ENCODE measurements at places on chromosomes 13 and 19.

GRCh38 chr13:110942248-110942981, 27.5 kb upstream of the ANKRD10 start:
- DNase-seq = no peak

DNA sequence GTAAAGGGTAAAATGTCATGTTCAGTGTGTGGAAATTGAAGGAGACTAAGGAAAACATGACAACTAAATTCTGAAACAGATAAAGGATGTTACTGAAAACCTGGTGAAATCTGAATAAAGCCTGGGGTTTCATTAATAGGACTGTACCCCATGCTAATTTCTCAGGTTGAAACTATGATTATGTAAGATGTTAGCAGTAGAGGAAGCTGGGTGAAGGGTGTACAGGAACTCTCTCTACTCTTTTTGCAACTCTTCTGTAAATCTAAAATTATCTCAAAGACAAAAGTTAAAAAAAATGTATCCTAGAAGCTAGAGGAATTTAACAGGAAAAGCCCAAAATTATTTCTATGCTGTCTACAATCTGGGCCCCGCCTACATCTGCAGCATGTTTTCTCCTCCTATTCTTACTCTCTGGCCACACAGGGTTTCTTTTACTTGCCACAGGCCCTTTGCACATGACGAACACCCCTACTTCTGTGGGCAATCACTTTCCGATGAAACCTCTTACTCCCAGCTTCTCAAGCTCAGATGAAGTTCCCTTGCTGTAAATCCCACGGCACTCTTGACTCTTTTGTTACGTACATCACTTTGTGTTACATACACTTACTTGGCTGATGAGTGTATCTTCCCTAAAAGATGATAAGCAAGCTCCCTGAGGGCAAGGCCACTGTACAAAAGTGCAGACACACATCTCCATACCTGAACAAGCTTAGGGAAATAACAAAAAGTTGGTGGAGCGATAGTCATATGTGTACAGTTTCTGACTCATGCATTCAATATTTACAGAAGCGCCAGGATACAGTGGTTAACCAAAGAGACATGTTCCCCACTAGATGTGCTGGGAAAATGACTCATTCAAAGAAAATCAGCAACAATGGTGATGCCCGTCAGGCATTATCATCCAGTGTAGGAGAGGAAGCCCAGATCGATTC, 32.6 kb downstream of the RUBCNL start:
- peak; percentile 73 for DNase-seq

- no peak for DNase-seq
Observed at GRCh38 chr19:5302396-5302795, 38.2 kb downstream of the PTPRS start.

DNA sequence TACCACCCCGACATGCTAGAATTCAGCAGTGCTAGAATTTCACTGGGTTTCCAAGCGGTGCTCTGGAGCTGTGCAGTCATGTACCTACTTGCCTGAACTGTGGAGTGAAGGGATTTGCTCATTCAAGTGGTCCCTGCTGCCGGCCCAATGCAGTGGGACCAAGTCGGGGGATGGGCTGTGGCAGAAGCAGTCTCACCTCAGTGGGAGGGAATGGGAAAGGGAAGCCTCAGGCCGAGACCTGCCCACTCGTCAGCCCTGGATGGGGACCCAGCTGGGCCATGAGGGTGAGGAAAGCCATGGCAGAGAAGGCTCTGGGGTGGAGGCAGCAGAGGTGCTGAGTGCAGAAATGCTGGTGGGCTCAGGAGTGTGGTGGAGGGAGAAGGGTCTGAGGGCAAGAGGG, 14.9 kb downstream of the KLHL26 start:
- DNase-seq = no peak

DNA sequence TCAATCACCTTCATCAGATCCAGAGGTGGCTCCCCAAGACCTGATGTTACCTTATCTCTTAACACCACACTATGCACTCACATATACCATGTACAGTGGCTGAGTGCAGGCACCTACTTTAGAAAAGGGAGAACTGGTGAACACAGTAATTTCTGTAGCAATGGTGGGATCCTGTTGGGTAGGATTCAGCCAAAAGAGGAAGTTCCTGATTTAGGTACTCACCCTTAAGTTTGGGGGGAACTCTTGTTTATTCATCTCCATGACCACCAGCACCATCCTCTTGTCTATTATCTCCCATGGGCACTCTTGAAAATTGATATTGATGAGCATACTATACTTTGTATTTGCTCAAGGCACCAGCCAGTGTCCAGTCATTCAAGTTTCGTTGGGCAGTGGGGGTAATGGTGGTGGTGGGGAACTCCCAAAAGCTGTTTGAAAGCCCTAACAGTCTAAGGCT, 324.4 kb downstream of the LMO7 start:
- peak; percentile 43 for DNase-seq

- no peak for DNase-seq
Observed at GRCh38 chr19:40608240-40608621, 7.1 kb downstream of the LTBP4 start.

DNA sequence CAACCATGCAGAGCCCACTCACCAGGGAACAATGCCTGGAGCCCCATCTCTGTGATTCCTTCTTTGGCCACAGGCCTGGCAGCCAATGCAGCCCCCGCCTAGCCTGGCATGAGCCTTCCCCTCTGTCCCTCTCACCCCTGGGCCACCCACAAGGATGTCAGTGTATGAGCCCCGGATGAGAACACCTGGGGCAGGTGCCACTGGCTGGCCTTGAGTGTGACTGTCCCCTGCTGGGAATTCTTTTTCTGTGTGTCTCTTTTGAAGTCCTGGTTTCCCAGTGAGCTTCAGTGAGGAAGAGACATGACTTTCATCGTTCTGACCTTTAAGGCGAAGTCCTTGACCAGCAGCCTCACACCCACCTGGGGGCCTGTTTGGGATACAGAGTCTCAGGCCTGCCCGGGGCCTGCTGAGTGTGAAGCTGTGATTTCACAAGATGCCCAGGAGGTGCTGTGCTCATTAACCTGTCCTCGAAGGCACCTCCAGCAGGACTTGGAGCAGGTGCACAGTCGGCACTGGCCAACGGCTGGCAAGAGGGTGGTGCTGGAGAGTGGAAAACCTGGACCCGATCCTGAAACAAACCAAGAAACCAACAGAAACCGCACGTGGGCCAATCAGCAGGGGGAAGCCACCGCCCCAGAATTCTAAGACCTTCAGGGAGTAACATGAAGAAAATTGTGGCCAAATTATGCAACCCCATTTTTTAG, 27.4 kb upstream of the SPACA7 start:
- no peak for DNase-seq

DNA sequence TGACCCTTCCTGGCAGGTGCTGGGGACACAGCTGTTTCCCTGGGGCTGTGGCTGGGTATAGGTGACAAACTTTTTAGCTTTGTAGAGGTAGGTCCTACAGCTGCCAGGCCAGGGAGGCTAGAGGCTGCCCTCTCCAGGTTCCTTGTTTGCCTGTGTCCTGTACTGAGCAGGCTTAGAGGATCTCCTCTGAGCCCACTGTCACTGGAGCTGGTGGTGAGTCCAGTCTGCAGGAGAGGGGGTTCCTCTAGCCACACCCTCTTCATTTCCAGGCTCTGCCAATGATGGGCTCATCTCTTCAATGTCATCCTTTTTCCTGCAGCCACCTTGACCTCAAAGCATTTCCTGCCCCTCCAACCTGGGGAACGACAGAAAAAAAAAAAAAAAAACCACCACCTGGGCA, 12.6 kb upstream of the RAB11B start:
- no peak for DNase-seq

DNA sequence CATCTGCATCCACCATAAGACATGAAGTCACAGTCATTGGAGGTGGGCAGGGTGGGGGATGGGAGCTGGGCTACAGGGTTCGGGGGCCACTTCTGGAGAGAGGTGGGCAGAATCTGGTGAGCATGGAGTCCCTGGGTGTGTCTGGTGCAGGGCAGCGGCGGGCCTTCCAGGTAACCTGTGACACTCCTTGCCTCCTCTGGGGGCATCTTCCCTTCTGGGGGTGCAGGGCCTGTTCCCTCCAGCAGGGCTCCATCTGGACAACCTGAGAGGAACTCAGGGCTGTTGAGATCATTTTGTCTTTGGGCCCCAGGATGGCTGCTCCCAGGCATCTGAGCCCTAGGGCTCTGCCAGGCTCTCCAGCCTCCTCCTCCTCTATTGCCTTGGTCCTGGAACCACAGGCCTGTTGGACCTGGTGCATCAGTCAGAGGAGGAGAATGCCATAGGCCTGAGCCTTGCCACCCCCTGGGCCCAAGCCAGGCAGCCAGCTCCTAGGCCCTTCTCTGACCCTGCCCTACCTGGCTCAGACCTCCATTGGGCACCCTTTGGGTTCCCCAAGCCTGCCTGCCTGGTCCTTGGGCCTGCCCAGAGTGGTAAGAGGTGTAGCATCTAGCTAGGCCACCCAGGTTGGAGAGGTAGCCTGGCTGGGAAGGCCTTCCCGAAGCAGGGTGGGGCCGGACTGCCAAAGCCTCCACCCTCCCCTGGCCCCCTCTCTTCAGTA, 13.4 kb downstream of the LYL1 start:
- DNase-seq = peak; percentile 74

- no peak for DNase-seq
Observed at GRCh38 chr13:50697746-50698539, 145.5 kb downstream of the DLEU7 start.

DNA sequence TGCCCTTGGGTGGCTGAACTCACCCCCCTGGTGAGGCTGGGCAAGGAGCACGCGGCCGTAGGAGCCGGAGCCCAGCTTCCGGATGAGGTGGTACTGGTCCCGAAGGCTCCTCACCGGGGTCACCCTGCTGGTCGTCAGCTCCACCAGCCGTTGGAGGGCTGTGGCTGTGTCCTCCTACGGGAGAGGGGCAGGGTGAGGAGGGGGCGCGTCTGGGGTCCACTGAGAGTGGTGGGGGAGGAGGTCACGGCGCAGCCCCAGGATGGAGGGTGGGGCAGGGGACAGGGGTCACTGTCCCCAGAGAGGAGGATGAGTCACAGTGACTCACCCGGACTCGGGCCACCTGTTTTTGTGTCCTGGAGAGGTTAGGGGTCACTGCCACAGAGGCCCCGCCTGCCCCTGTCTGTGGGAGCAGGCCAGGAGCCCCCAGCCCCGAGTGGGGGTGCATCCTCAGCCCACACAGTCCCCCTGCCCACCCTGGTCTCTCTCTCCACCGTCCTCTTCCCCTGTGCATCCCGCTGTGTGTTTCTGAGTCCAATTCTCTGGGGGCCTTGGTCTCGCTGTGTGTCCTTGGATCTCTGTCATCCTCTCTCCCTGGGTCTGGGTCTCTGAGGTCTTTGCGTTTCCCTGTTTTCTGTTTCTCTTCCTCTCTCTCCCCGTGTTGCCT, 435 bp downstream of the SBK3 start:
- no peak for DNase-seq

GRCh38 chr19:10291554-10292205, 1.9 kb downstream of the ICAM5 start:
- DNase-seq = peak; percentile 54

DNA sequence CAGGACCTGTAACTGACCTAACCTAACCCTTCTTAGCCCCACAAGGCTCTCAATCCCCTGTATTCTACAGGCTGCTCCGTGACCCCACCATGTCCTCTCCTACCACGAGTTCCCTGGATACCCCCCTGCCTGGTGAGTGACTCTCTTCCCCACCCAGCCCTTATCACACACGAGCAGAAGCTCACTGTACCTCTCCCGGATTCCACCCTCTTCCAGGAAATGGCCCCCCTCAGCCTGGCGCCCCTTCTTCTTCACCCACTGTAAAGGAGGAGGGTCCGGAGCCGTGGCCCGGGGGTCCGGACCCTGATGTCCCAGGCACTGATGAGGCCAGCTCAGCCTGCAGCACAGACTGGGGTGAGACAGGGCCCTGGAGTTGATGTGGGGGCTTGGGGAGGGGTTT, 1.3 kb downstream of the NR1H2 start:
- peak; percentile 76 for DNase-seq

DNA sequence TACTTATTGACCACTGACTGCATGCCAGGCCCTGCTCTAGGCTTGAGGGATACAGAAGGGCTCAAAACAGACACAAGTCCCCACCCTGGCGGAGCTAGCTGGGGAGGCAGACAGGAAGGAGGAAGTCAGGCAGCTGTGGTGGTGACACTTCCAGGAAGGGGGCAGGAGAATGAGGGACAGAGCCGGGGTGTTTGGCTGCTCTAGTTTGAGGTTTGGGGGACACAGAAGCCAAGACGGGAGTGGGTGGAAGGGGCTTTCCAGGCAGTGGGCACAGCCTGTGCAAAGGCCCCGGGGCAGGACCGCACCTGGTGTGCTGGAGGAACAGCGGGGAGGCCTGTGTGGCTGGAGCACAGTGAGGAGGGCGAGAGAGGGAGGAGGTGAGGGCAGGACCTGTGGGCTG, 4.0 kb downstream of the MRPL54 start:
- no peak for DNase-seq

DNA sequence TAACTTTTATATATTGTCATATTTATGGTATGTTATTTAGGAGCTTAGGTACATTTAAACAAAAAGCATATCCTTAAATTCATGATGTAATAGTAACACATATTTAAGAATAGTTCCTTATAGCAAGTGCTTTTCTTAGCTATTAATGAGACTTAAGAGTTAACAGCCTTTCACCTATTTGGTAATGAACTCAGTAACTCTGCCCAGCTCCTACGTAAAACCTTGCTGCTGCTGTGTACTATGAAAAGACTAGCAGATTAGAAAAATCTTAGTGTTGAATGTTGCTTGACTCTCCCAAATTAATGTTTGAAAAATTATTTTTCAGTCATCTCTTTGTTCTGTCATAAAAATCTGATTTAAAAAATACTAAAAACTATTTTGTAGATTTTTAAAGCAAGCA, 6.9 kb downstream of the GPR180 start:
- DNase-seq = no peak

DNA sequence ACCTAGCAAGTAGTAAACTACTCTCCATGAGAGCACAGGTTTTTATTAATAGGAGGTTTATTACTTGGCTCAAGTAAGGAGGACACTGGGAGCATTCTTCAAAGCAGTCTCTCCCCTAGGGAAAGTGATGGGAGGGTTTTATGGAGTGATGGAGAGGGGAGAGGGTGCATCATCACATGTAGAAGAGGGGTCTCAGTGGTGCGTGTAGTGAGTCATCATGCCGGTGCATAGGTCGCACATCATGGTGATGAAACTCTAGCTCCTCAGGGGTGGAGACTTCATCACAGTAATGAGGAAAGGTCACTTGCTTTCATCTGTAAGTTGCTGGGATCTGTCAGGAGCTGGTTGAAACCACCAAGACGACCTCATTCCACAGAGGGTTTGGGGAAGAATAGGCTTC, 210.8 kb upstream of the UBL3 start:
- DNase-seq = no peak

GRCh38 chr13:40484101-40484800, 182.2 kb downstream of the FOXO1 start:
- no peak for DNase-seq

GRCh38 chr13:19818223-19818842, 35.6 kb upstream of the PSPC1 start:
- DNase-seq = peak; percentile 53
